ENCODE measurements at places on chromosomes 12 and 14.

- DNase-seq = no peak
Measured at GRCh38 chr12:54222609-54223008, 33.8 kb upstream of the SMUG1 start.

DNA sequence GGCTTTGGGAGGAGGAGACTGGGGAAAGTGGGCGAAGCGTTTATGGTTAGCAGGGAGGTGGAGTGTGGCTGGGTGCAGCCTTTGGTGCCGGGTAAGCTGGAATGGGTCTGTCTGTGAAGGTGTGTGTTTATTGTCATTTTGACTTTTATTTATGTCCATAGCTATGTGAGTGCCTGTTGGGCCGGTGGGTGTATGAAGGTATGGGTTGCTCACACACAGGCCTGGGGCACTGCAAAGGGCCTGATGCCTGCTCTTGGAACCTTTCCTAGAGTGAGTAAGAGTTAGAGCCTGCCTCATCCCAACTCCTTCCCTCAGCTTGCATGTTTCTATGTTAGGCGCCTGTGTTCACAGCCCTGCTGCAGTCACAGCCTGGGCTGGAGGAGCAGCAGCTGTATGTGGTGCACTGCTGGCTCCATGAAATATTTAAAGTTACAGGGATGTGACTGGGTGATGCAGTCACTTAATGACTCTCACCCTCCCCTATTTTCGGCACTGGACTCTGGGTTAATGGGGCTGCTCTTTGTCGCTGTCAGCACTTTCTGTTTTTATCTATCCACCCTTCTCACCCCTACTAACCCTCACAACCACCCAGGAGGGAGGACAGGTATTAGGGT is 2.6 kb upstream of the PPP1R1A start:
- DNase-seq = no peak

- DNase-seq = no peak
Measured at GRCh38 chr14:29462772-29463171, 464.9 kb downstream of the PRKD1 start.

DNA sequence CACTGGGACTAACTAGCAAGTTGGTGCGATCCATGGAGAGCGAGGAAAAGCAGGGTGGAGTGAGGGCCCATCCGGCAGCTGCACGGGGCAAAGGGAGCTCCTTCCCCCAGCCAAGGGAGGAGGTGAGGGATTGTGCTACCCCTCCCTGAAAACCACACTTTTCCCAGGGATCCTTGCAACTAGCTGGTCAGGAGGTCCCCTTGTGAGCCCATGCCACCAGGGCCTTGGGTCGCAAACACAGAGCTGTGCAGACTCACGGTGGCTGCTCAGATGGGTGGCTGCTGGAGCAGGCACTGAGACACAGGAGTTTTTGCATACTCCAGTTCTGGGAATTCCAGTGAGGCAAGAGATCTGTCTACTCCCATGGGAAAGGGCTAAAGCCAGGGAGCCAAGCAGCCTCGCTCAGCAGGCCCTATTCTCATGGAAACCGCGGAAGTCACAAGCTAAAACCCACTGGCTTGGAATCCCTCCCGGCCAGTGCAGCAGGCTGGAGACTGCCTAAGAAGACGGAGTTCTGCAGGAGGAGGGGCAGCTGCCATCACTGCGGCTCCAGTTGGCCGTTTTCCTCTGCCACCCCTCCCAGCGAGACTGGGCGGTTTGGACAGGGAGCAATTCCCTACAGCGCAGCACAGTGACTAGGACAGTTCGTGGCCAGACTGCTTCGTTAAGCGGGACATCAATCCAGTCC is 10.9 kb upstream of the ZNF705A start:
- DNase-seq = no peak

DNA sequence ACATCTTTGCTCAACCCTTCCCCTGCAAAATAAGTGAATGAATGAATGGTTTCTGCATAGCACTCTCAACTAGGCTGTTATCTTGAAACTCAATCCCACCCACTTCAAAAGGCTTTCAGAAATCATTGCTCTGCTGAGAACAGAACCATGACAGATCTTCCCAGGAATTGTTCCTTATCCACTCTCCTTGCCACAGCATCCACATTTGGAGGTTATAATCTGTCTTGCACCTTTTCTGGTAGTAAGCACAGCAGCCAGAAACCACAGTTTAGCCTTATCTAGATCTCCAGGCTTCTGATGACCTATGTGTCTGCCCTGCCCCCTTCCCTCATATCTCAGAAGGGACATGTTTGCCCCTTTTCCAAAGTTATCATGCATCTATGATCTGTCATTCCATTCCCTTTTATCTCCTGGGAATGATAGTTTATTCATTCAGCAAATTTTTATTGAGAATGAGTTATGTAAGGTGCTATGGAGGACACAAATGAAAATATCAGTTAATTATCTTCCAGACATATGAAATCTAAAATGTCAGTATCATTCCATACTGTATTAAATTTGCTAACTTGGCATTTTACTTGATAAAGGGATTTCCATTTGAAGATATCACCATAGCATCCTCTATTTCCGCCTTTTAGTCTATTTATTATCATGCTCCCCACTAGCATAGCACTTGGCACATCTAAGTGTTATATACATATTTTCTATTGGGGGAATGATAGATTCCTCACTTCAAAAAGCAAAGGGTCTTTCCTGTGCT is 21.4 kb downstream of the LGR5 start:
- no peak for DNase-seq

DNA sequence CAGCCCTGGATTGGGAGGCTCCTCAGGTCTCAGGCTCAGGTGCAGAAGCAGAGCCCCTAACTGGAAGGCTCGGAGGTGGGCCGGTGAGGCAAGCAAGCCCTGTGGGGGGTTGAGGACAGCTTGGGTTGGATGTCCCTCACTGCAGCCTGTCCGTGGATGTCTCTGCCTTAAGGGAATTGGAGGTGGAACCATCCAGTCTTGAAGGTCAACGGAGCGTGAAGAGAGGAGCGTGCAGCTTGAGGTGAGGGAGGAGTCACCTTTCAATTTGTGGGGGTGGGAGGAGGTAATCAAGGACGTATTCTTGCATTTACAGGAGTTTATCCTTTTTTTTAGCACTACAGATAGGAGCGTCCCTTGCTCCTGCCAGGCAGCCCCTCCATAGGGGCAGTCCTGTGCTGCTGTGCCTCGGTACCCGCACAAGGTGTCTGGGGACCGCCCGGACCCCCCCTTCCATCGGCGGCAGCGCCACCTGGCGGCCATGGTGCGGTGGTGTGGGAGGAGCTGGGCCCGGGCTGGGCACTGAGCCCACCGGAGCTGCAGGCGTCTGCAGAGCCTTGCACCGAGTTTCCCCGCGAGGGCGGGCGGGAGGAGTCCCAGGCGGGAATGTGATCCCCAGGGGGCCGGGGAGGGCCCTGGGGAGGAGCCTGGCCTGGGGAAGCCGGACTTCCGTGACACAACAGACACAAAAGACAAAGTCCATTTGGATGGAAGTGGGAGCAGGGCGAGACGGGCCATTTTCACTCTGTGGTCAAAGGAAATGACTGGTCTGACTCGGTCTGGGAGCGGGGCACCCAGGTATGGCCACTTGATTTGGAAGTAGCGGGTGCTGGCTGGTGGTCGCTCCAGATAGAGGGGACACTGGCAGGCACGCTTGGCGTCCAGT is 864 bp downstream of the DNAJC22 start:
- peak; percentile 98 for DNase-seq

DNA sequence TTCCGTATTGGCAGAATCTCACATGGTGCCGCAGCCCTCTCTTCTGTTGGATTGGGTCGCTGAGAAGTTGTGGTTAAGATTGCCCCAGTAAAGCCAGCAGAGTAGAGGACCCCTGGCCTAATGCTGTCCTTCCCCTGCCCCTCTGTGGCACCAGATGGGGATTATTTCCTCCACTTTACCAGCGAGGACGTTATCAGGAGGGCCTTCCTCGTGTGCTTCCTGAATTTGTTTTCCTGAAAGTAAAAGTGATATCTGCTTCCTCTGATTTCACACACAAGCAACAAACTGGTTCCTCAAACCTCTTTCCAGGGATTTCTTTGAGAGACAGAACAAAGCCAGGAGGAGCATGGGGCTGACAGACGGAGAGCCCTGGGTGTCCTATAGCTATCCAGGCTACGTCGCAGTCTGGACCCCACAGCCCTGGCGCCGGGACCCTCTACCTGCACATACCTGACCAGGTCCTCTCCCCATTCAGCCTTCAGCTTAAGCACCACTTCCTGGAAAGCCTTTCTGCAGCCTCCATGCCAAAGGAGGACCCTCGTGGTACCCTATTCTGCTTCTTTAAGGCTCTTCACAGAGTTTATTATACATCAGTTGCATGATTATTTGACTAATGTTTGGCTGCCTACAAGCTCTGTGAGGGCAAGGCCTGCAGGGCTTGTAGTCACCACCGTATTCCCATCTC is 314.8 kb upstream of the FKBP4 start:
- DNase-seq = no peak

GRCh38 chr12:130787445-130788410 is 51.3 kb downstream of the STX2 start:
- DNase-seq = no peak

DNA sequence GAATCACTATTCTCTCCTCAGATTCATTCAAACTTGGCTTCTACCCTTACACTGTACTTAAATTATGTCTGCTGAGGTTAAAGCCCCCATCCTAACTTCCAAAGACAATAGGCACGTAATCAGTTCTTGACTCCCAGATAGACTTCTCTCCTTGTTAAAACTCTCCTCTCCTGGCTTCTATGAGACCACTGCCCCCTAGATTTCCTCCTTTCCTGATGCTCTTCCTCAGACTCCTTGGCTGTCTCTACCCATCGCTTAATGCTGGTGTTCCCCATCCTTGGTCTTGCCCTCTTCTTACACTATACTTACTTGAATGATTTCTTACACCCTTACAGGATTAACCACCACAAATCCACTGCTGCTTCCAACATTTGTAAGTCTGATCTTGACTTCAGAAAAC is 32.8 kb downstream of the TC2N start:
- DNase-seq = no peak

DNA sequence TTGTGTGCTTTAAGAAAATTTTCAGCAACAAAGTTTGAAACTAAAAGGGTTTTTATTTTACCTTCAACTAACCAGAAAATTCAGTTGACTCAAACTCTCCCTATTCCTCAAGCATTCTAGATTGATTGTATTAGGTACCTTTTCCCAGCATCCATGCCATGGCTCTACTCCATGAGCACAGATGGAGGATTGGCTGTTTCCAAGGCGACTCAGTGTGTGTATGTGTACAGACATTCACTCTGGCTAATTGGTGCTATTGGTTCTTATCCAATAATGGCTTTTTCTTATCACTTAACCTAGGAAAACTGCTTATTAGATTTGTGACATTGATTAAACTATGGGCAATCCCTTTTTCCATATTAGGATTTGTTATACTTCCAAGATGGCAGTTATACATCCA is 202.6 kb downstream of the ANO6 start:
- DNase-seq = no peak

GRCh38 chr14:51211149-51211548 is 28.9 kb upstream of the TMX1 start:
- no peak for DNase-seq

GRCh38 chr12:19572920-19573558 is 133.7 kb downstream of the AEBP2 start:
- no peak for DNase-seq

- DNase-seq = no peak
Measured at GRCh38 chr12:46164186-46164761, 104.6 kb downstream of the SLC38A1 start.

- no peak for DNase-seq
Measured at GRCh38 chr12:77841521-77841920, 10.8 kb downstream of the NAV3 start.

DNA sequence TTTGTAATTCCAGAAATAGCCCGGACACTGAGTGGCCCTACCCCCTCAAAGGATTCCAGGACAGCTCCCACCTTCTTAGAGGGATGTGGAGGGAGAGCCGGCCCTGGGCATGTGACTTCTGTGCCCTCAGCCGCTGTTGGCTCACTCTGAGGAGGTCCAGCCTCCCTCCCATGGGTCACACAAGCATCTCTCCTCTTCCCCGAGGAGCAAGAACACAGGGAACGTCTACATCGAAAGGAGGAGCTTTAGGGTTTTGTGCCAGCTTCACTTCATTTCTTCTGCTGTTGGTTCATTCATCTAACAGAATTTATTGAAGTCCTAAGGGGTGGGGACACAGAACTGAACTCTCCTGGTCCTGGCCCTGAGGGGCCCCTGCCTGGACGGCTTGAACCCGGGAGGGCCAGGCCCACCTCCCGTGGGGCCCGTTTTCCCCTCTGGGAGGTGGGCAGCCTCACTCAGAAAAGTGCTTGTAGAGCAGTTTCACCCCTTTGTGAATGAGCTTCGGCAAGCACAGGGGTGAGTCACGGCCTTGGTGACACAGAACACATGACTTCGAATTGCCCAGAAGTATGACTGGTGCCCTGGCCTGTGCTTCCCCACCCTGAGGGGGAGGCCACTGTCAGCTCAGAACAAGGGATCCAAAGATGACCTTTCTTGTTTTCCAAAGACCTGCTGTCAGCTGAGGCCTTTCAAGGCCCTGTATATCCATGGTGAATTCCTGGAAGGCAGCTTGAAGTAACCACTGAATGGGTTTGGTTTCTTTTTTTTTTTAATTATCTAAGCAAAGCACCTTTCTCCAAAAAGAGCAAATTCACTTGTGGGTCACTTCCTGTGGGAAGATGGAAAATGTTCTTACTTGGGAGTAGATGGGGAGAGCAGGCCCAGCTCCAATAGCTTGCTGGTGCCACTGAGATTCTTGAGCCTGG is 39.2 kb downstream of the NFKBIA start:
- DNase-seq = peak; percentile 77

- no peak for DNase-seq
Measured at GRCh38 chr12:43245947-43246346, 306.1 kb downstream of the ADAMTS20 start.

DNA sequence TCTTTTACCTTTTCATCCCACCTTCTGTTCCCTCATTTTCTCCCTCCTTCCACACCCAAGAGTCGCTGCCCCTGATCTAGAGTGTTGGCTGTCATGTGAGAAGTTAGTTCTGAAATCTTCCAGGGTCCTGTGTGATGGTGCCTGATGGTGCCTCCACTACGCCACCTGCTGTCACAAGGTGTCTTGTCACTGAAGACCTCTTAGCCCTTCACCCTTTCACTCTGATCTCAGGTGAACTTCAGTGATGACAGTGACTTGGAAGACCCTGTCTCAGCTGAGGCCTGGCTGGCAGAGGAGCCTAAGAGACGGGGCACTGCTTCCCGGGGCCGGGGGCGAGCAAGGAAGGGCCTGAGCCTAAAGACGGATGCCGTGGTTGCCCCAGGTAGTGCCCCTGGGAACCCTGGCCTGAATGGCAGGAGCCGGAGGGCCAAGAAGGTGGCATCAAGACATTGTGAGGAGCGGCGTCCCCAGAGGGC is 7.6 kb upstream of the PFDN5 start:
- DNase-seq = peak; percentile 79

DNA sequence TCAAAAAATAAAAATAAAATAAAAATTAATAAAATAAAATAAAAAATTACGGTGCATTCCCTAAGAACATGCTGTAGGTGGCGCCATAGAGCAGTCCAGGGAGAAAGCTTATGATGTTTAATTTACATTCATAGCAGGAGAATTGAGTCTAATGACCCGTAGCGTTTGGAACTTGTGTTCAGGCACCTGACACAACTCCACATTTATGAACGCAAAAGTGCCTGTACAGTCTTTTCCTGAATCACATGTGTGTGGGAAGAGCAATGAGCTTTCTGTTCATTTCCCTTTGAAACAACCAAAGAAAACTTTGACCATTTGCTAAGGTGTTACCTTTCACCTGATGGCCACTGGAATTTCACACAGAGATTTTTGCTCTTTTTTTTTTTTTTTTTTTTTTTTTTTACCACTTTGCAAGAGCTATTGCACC is 60.6 kb upstream of the KCNA1 start:
- peak; percentile 39 for DNase-seq

GRCh38 chr14:65424531-65424930 is 12.0 kb downstream of the FUT8 start:
- no peak for DNase-seq

GRCh38 chr14:72439707-72440106 is 454.2 kb downstream of the DPF3 start:
- DNase-seq = no peak

- no peak for DNase-seq
Measured at GRCh38 chr14:89575386-89576061, 158.5 kb upstream of the FOXN3 start.
